Left renal pelvis (tissue), 4 donors: ENCODE measurements at places on chromosomes 13 and 19.

DNA sequence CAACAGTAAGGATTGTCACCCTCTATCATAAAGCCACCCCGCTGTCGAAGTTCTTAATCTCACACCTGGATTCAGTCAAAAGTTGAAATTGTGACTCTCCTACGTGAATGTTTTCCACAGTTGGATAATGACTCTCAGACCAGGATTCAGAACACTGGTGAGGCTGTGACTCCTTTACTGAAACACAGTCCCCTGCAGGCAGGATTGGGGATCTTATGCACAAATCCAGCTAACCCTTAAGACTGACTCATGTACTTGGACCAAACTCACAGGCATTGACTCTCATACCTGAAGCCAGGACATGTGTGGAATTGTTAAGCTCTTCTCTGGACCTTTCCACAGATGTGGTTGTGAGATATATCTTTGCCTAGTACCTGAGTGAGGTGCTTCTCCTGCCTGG, 46.8 kb downstream of the ZNF85 start:
- no peak for DNase-seq

- no peak for DNase-seq
These were observed 8.0 kb upstream of the SMARCA4 start for GRCh38 chr19:10952809-10953208.

DNA sequence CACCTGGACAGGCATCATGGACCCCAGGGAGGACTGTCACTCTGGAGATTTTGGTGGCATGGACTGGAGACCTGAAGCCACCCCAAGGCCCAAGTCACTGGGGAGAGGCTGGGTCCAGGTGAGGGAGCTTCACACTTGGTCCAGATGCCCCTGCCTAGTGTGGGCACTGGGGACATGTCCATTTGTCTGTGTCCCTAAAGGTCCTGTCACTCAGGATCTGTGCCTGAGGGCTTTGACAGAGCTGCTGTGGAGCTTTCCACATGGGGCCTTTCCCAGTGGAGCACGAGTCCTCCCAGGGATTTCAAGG, 40.5 kb upstream of the CEACAM8 start:
- no peak for DNase-seq

DNA sequence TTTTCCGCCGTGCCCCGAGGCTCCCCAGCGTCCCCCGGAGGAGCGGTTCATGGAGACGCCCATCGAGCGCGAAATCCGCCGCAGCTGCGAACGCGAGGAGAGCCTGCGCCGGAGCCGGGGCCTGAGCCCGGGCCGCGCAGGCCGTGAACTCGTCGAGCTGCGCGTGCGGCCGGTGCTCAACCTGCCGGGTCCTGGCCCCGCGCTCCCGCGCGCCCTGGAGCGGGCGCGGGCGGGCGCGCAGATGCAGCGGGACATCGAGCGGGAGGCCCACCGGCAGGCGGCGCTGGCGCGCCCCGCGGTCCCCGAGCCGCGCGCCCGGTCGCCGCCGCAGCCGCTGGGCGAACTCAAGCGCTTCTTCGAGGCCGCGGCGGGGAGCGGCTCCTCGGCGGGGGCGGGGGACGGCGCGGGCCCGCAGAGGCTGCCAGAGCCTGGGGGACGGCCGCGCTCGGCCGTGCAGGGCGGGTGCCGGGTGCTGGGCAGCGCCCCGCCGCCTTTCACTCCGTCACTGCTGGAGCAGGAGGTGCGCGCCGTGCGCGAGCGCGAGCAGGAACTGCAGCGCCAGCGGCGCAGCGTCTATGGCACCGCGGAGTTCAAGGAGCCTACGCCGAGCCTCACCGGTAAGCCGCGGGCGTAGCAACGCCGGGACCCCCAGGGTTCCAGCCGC, 807 bp downstream of the MISP3 start:
- DNase-seq = no peak

DNA sequence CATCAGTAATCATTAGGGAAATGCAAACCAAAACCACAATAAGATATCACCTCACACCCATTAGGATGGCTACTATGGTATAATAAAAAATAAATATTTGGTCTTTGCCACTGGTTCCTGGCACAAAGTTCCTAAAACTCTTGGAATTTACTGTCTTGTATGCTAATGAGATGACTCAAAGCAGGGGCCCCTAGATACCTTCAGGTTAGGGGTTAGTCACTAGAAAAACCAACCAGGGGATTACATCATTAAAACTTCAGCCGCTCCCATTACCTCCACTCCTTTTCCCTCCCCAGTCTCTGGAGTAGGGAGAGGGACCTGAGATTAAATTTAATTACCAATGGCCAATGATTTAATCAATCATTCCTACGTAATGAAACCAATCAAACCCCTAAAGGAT, 49.6 kb downstream of the THSD1 start:
- DNase-seq = no peak

DNA sequence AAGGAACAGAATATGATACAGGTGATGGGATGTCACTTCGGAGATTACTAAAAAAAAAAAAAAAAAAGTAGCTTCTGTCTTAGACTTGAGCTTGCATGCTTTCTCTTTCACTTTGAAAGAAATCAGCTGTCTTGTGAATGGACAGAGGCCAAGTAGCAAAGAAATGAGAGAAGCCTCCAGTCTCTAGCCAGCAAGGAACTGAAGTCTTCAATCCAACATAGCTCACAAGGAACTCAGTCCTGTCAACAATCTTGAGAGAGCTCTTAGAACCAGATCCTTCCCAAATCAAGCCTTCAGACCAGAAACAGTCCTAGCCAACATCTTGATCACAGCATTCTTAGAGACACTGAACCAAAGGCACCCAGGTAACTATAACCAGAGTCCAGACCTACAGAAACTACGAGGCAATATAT, 7.7 kb downstream of the N4BP2L2 start:
- DNase-seq = no peak

- no peak for DNase-seq
These were observed at the start of gene ARL11 for GRCh38 chr13:49627831-49628652. TSS of gene ARL11 (plus strand) at chr13:49628507. CDS start at chr13:49630448, 1,941 bp downstream.

GRCh38 chr13:101594936-101595335, 142.5 kb downstream of the ITGBL1 start:
- no peak for DNase-seq

DNA sequence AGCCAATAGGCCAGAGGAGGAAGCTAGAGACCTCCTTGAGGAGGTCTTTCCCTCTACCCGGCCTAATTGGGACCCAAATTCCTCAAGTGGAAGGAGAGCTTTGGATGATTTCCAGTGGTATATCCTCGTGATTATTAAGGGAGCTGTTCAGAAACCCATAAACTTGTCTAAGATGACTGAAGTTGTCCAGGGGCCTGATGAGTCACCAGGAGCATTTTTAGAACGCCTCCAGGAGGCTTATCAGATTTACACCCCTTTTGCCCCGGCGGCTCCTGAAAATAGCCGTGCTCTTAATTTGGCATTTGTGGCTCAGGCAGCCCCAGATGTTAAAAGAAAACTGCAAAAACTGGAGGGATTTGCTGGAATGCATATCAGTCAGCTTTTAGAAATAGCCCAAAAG, 198.1 kb downstream of the ZNF486 start:
- no peak for DNase-seq

GRCh38 chr13:106113796-106114195, 421.7 kb downstream of the EFNB2 start:
- DNase-seq = no peak

DNA sequence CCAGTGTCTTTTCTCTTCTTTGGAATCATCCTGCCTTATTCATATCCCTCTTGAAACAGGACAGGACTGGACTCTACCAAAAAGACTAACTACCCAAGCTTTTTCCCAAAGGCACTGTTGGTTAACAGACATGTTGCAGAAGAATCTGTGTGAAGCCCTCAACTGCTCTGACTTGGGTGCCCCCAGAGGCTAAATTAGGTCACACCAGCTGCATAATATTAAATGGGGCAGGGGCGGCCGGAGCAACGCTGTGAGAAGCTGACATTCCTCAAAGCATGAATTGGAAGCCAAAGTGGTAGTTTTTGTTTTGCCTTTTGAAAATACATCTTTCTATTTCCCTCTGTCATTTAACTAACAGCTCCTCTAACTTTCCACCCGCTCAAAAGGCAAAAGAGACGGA, 185.9 kb downstream of the LHFPL6 start:
- no peak for DNase-seq

GRCh38 chr19:611481-611868, 21.8 kb downstream of the HCN2 start:
- no peak for DNase-seq

DNA sequence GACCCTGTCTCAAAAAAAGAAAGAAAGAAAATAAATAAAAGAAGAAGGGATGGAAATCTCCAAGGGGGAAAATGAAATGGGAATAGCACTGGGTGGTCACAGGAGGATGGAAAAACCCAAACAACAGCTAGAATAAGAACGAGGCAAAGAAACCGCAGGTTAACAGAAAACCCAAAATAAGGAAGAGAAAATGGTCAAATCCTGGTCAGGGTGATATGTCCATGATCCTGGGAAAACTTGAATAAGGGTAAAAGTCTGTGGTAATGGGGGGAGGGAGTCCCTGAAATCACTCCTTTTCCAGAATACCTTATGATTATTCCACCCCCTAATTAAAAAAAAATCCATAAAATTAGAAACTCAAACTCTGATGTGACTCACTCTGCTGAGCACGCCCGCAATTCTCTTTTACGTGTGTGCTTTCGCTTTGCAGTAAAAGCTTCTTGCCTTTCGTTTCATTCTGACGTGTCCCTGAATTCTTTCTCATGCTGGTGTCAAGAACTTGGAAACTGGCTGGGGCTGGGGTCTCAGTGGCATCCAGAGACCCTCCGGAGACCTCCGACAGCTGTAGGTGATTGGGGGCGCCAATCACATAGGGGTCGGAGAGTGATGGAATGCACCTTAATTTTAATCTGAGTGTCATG, 4.3 kb upstream of the NAXD start:
- DNase-seq = no peak

DNA sequence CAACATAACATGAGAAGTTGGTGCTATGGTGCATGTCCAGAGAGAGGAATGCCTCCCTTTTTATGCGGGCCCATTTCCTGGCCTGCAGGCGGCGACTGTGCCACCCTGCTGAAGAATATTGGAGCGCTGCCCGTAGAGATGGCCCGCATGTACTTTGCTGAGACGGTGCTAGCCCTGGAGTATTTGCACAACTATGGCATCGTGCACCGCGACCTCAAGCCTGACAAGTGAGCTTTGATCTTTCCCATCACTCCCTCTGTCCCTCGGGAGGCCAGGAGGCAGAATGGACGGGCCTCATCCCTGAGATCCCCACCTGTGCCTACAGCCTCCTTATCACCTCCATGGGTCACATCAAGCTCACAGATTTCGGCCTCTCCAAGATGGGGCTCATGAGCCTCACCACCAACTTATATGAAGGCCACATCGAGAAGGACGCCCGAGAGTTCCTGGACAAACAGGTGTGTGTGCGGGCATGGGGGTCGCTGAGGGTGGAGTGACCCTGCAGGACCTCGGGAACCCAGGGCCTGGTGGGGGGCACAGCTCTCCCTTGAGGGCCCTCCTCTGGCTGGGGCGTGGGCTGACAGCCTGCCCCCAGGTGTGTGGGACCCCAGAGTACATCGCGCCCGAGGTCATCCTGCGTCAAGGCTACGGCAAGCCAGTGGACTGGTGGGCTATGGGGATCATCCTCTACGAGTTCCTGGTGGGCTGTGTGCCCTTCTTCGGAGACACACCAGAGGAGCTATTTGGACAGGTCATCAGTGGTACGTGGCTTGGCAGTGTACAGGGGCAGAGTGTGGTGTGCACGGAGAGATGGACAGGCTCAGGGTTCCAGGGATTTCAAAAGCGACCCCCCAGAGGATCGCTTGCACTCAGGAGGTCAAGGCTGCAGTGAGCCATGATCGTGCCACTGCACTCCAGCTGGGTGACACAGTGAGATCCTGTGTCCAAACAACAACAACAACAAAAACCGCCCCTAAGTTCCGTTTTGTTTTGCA, 16.2 kb downstream of the DNASE2 start:
- no peak for DNase-seq

DNA sequence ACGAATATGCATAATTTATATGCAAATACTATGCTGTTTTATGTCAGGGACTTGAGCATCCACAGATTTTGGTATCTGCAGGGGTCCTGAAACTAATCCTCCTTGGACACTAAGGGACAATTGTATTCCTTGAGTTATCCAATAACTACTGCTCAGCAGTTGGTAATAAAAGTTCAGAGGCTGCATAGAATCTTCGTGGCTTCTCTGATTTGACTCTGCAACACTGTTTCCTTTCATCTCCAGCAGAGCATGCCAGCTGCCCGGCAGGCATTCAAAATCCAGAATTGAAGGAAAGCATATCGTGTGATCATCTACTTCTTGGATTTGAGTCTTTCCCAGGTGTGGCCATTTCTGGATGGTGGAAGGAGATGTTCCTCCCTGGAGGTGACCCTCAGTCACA, 64.5 kb upstream of the MRI1 start:
- no peak for DNase-seq

- DNase-seq = no peak
These were observed 20.3 kb downstream of the LYL1 start for GRCh38 chr19:13082192-13083007.

GRCh38 chr13:37681281-37682032, 82.9 kb upstream of the POSTN start:
- DNase-seq = no peak

GRCh38 chr13:39603424-39603947, 493 bp upstream of the LHFPL6 start:
- DNase-seq = no peak

DNA sequence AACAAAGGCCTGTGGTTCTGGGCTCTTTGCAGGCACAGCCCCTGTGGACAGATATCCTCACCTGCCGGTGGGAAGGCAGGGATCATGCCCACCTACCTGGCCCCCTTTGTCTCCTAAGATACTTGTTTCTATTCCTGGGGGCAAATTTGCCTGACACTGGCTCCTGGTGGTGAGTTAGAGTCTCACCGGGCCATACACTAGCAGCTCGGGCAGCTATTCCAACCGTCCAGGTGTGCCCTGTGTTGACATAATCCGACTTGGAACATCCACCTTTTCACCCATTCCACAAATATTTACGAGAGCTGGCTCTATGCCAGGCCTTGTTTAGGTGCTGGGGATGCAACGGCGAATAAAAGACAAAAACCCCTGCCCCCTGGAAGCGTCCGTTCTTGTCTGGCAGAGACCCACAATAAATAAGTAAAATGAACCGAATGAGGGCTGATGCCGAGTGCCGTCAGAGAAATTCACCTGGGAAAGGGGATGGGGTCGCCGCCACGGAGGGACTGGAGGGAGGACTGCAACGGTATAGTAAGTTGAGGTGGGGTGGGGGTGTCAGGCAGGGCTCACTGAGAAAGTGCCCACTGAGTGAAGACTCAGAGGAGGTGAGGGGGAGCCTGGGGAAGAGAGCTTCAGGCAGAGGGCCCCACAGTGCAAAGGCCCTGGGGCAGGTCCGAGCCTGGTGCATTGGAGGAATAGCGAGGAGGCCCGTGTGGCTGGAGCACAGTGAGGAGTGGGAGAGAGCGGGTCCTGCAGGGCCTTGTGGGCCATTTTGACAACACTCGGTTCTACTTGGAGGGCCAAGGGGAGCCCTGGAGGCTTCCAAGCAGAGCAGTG, 43.2 kb upstream of the RANBP3 start:
- DNase-seq = no peak

DNA sequence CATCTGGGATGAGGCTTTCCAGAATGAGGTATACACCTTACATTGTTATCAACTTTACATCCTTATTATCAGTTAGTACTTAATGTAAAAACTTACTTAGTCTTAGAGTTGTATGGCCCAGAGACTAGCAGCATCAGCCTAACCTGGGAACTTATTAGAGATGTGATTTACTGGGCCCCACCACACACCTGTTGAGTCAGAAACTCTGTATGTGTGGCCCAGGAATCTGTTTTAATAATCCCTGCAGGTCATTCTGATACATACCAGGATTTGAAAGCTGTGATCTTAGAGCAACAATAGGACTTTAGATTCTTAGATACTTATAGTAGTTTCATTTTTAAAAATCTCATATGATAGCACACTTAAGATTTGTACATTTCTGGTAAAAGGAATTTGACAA, 17.4 kb downstream of the FNDC3A start:
- no peak for DNase-seq

- DNase-seq = no peak
These were observed 3.3 kb downstream of the AP1M1 start for GRCh38 chr19:16201011-16201391.
